ENCODE measurements at places on chromosomes 13 and 19. TPM values are rescaled to one million over a fixed set of nuclear protein-coding genes. Genes with fewer than 3 reads are reported as not detected.

Gene KLK4
- total RNA-seq = not detected

Gene CGB3
- not detected for total RNA-seq

Gene LATS2
- total RNA-seq = 2.2 TPM

Gene FFAR1
- not detected for total RNA-seq
